NCI-H510A treated with DMSO at 0.1 percent for 48 hours (cell line): ENCODE measurements at places on chromosomes 3 and 15.

- no peak for DNase-seq
Observed at GRCh38 chr3:30904996-30905395, 10.5 kb upstream of the GADL1 start.

DNA sequence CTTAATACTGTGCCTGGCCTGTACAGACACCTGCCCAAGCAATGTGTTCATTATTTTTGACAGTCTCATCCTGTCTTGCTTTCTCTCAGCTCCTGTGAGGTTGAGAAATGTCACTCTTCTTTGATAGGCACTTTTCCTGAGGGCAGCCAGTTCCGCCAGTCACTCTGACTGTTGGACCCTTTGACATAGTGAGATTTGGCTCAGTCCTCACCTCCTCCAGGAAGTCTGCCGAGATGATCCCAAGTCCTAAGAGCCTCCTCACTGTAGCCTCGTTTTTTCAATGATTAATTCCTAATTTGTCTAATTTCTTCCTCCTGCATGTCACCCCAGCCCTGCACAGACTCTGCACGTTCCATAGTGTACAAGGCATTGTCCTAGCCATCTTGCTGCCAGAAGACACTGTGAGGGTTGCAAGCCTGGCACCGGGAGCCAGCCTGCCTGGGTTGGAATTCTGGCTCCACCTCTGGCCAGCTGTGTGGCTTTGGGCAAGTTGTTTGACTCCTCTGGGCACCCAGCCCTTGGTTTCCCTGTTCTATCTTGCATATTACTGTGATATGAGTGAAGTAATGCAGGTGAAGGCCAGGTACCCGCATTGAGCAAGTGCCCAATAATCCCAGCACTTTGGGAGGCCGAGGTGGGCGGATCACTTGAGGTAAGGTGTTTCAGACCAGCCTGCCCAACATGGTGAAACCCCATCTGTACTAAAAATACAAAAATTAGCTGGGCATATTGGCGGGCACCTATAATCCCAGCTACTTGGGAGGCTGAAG is 24.3 kb downstream of the RPLP1 start:
- no peak for DNase-seq

GRCh38 chr3:53169045-53169831 is 8.2 kb downstream of the PRKCD start:
- DNase-seq, result peak; percentile 59

- no peak for DNase-seq
Observed at GRCh38 chr3:61535826-61536225, 25.5 kb upstream of the PTPRG start.

DNA sequence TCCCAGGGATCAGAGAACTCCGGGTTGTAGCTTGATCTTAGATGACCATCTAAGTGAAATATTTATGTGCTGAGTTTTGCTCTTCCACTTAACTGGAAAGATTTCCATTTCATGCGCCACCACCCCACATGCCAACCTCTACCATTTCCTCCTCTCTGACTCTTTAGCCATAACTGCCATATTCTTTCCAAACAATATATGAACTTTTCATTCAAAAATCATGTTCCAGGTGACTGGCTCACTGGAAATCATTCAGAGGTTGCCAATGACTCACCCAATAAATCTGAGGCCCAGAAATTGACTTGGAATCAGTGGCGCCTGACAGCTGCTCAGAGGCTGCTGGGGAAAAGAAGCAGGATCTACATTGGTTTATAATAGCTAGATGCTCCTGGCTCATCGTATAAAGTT is 31.6 kb upstream of the FAM174B start:
- DNase-seq, result no peak

DNA sequence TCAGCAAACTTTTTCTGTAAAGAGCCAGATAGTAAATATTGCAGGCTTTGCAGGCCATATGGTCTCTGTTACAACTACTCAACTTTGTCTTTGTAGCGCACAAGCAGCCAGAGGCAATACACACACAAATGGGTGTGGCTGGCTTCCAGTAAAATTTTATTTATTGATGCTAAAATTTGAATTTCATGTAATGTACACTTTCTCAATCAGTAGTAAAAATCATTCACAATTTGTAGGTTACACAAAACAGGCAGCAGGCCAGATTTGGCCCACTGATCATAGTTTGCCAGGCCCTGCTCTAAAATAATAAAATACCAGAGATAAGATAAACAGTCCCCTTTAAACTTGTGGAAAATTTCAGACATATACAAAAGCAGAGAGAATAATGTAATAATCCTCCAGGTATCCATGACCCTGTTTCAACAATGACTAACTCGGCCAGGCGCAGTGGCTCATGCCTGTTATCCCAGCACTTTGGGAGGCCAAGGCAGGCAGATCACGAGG is 330.3 kb downstream of the SHQ1 start:
- no peak for DNase-seq

- DNase-seq, result no peak
Observed at GRCh38 chr3:76514836-76515235, 525.1 kb upstream of the ROBO2 start.
